ENCODE measurements at places on chromosomes 4 and X. TPM values are rescaled to one million over a fixed set of nuclear protein-coding genes. Genes with fewer than 3 reads are reported as not detected.

DCAF12L2 gene
- not detected for total RNA-seq

EREG gene
- total RNA-seq, result not detected

GRCh38 chrX:44871114-44871645 is 1.8 kb upstream of the KDM6A start:
- no peak for DNase-seq
- peaks cover 2% of the 10 kb centered on the region for H3K36me3 ChIP-seq
- H3K4me3 ChIP-seq, result peak overlapping the region; percentile 68

GRCh38 chr4:184410748-184411147 is 63.6 kb downstream of the IRF2 start:
- H3K36me3 ChIP-seq, result peaks cover 57% of the 10 kb centered on the region
- DNase-seq, result no peak
- peak overlapping the region; percentile 86 for H3K27ac ChIP-seq
- peaks cover 60% of the 10 kb centered on the region for H3K4me1 ChIP-seq

- H3K27ac ChIP-seq, result no peak overlapping the region
- H3K36me3 ChIP-seq, result no peaks in the 10 kb centered on the region
- DNase-seq, result no peak
- no peaks in the 10 kb centered on the region for H3K4me1 ChIP-seq
- H3K4me3 ChIP-seq, result no peak overlapping the region
These were observed 49.2 kb upstream of the DDX53 start for GRCh38 chrX:22950269-22951266.

POU4F2 gene
- not detected for total RNA-seq

DCAF4L1 gene
- total RNA-seq, result 0.21 TPM

IL3RA gene
- 3.4 TPM for total RNA-seq

DNA sequence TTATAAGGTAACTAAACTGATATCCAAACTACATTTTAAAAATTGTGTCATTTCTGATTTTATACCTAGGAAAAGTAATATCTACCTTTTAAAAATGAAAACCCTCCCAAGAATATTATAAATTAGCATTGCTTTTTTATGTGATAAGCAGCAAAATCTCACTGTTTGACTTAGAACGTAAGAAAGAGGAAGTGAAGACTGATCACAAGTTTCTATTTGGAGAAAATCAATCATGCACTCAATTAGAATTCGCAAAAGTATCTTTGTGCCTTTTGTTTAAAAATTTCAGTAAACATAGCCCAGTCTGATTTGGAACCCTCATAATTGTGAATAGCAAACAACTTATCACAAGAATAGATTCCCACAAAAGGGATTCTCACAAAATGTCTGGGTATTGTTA is 142.7 kb downstream of the TENM3 start:
- no peaks in the 10 kb centered on the region for H3K4me1 ChIP-seq
- no peaks in the 10 kb centered on the region for H3K36me3 ChIP-seq
- H3K27ac ChIP-seq, result no peak overlapping the region
- no peaks in the 10 kb centered on the region for H3K27me3 ChIP-seq
- H3K4me3 ChIP-seq, result no peak overlapping the region
